Activated CD4-positive, alpha-beta T cell treated with anti-CD3 and anti-CD28 coated beads for 24 hours (primary cell): ENCODE measurements at places on chromosomes 6 and 20.

GRCh38 chr6:105817961-105818360 is 268.2 kb upstream of the PRDM1 start:
- DNase-seq: no peak

- no peak for DNase-seq
These were observed 14.0 kb downstream of the KIAA1755 start for GRCh38 chr20:38246357-38247165.

DNA sequence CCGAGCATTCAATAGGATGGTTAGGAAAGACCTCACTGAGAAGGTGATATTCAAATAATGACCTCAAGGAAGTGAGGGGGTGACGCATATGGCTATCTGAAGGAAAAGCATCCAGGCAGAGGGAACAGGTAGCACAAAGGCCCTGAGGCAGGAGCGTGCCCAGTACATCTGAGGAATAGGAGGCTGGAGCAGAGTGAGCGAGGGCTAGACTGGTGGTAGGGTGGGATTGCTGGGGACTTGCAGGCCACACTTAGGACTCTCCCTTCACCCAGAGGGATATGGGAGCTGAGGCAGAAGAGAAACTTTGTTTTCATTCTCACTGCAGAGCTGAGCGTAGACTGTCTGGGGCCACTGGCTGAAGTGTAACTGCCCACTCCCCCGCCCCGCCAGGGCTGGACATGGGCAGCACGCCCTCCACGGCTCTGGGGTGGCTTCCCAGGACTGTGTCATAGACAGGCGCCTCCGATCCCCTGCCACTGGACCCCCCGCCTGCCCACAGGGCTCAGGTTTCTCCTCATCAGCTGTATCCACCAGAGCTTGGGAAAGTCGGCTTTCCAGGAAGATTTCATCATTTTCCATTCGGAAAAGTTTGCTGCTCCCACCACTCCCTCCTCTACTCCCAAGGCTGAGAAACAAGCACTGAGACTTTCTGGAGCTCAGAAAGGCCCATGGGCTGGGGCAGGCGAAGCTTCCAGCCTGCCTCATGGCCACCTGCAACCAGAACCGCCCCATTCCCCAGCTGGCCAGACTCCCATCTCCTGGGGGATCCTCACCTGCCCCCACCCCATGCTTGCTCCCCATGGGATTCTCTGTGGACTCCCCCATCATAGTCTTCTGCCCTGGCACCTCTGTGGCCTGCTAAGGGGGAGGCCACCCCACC is 142.6 kb downstream of the MRPL14 start:
- no peak for DNase-seq

DNA sequence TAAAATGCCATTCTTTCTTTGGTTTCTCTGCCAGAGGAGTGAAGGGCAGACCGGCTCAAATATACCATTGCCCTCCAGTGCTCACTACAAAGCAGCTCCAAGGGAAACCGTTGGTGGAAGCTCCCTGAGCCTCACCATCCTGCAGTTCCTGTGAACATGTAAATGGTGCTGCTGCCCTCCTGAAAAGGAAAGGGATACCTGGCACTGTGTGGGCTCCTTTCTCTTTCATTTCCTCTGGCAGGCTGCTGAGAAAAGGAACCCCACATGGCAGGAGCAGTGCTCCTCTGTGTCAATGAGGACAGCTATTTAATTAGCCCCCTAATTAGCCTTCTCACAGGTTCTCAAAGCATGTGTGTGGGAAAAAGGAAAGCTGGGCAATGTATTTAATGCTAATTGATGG is 142.5 kb downstream of the KLHL32 start:
- no peak for DNase-seq

DNA sequence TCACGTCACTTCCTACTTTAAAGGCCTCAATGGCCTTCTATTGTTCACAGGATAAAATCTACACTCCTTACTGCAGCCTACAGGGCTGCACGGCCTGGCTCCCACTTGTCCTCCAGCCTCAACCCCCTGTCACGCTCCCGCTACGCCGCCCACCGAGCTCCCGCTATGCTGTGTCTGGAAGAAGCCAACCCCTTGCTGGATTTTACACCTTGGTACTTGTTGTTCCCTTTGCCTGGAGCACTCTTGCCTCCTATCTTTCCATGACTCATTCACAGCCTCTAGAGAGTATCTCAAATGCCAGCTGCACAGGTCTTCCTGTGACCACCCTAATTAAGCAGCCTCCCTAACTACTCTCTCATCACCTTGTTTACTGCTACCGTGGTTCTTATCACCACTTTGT is 259.9 kb downstream of the PRKN start:
- no peak for DNase-seq

DNA sequence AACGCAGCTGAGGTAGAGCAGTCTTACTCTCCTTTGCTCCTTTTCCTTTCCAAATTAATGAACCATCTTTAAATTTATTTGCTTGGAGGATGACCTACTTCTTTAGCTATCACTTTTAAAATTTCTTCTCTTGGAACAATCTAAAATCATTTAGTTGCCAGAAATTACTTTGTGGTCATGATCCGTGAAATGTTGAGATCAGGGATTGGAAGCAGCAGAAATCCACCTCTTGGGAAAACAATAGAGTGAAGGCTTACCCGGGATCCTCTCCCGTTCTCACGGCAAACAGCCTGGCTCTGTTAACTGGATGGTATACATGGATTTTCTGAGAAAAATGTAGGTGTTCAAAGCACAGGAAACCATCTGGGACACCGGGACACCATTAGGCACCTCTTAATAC is 7.7 kb downstream of the AKAP12 start:
- no peak for DNase-seq

DNA sequence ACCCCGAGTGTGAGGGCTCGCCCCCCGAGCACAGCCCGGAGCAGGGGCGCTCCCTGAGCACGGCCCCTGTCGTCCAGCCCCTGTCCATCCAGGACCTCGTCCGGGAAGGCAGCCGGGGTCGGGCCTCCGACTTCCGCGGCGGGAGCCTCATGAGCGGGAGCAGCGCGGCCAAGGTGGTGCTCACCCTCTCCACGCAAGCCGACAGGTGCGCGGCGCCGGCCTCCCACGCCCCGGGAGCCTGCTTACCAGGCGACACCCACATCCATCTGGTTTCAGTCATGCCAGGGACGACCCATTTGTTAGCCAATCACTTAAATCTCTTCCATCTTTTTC is 73.5 kb upstream of the PBOV1 start:
- DNase-seq: no peak

GRCh38 chr6:169844946-169845345 is 93.5 kb downstream of the ERMARD start:
- no peak for DNase-seq

DNA sequence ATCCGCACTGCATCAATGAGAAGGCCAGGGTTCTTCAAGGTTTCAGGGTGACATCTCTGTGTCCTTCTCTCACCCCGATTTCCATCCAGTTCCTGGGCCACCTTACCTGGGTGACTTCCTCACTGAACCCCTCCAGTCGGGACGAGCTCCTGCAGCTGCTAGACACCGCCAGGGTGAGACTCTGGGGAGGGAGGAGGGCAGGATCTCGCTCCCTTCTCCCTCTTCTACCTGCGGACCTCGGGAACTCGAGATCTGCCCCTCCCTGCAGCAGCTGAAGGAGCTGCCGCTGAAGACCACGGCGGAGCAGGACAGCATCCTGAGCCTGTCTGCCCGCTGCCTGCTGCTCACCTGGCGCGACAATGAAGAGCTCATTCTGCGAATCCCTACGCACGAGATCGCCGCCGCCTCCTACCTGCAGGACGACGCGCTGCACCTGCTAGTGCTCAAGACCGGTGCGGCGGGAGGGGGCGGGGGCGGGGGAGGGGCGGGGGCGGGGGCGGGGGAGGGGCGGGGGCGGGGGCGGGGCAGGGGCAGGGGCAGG is 7.5 kb downstream of the CCM2L start:
- no peak for DNase-seq

GRCh38 chr6:33976437-33977360 is 169.2 kb downstream of the GRM4 start:
- no peak for DNase-seq

GRCh38 chr20:8515810-8516435 is 383.9 kb downstream of the PLCB1 start:
- DNase-seq: no peak

DNA sequence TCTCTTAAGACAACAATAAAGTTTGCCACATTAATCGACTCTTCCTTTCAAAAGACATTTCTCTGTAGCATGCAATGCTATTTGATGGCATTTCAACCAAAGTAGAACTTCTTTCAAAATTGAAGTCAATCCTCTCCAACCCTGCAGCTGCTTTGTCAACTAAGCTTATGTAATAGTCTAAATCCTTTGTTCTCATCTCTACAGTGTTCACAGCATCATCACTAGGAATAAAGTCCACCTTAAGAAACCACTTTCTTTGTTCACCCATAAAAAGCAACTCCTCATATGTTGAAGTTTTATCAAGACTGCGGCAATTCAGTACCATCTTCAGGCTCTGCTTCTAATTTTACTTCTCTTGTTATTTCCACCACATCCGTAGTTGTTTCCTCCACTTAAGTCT is 11.5 kb upstream of the BLOC1S5 start:
- no peak for DNase-seq

DNA sequence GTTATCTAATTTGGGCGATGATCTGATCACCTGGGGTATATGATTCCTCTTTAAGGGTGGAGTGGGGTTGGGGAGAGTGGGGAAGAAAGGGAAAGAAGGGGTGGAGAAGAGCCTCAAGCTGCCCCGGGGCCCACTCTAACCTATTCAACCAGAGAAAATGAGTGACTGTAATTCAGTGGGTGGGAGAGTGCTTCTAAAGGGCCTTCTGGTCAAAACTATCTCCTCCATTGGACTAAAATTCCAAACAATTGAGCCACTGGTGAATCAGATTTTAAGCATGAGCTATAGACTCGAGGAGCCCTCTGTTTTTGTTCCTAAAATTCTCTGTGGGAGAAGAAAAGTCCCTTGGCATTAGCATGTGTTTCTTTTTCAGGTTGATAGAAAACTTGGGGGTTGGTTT is 296.8 kb downstream of the CLIC5 start:
- no peak for DNase-seq

GRCh38 chr6:134049176-134049575 is 3.2 kb downstream of the SLC2A12 start:
- DNase-seq: no peak
